GM23338 (cell line): ENCODE measurements at places on chromosomes 6 and 20.

- DNase-seq, result peak; percentile 67
Measured at GRCh38 chr20:24164360-24164759, 175.8 kb upstream of the GGTLC1 start.

DNA sequence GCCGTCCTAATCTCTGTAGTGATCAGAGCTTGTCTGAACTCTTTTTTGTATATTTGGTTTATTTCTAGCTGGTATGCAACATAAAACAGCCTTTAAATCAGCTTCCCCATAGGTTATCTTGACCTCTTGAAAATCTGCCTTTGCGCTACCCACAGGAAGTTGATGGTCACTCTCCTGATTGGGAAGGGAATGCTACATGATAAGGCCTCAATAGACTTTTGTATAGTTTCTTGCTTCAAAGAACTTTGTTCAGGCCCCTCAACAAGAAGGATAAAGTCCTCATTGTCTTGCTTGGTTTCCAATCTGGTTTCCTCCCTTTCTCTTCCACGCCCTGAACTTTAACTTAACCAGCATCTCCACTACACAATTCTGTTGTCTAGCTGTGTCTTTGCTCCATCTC, 95.4 kb upstream of the TENT5A start:
- DNase-seq, result no peak

GRCh38 chr20:50315586-50316551, 125.2 kb downstream of the CEBPB start:
- DNase-seq, result no peak

DNA sequence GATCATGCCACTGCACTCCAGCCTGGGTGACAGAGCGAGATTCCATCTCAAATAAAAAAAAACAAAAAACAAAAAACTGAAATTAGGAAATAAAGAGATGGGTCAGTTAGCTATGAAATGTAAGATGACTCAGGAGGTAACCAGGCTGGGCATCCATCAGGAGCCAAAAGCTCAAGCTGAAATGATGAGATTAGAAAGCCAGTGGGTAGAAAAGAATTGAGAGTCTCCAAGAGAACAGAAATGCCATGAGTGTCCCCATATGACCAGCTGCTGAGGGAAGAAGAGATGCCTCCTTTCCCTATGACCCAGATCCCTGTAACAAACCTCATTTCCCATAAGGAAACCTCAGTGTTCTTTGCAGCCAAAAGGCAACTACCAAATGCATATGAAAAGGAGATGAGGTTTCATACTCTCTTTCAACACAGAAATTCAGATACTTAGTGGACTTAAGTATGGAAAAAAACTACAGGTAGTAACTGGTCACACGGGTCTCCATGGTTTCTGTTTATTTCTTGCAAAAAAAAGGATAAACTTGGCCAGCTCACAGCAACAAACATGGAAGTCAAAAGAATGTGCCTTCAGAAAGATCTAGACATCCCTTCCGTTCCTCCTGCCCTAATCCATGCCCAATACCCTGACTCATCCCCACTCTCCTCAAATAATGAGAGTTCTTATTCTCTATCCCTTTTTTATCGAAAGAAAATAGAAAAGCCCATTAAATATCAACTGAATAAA, 8.1 kb downstream of the ARHGAP18 start:
- DNase-seq, result no peak

DNA sequence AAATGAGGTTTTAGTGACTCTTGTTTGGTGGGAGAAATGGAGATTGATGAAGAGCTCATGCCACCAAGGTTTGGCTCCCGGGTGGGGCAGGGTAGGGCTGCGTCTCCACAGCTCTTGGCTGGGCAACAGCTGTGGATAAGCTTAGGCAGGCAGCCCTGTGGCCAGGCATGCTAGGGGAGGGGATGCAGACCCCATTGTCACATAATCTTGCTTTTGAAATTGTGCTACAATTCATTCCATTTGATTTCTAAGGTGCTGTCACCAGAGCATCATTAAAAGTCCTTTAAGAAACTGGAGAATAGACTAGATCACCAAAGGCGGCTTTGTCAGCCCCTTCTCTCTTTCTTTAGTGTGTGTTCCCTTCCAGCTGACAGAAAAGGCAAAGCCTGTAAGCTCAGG, 574.2 kb upstream of the JAG1 start:
- no peak for DNase-seq

GRCh38 chr6:25694366-25694765, 42.4 kb downstream of the SCGN start:
- DNase-seq, result no peak

GRCh38 chr6:35432291-35432690, 19.8 kb upstream of the FANCE start:
- no peak for DNase-seq

DNA sequence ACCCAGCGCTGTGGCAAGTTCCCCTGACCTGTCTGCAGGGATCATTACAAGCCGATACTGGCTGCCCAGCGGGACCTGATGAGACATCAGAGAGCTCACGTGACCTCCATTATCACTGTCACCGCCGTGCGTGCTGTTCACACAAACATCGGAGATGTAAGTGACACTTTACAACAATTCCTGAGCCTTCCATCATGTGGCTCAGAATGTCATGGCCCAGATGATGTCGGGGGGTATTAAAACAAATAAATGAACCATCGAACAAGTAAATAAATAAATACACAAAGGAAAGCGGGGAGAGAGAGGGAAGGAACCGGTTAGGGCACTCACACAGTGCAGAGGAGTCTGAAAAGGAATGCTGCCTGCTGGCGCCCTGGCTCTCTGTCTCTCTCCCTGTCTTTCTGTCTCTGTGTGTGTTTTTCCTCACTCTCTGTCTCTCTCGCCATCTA, 195.1 kb downstream of the BMP7 start:
- DNase-seq, result peak; percentile 69

- no peak for DNase-seq
Measured at GRCh38 chr6:16244869-16245451, 6.6 kb downstream of the GMPR start.

GRCh38 chr6:107115695-107116327, 496 bp upstream of the BEND3 start:
- DNase-seq, result peak; percentile 81

- DNase-seq, result no peak
Measured at GRCh38 chr20:20513720-20514119, 145.8 kb downstream of the INSM1 start.
